ENCODE measurements at places on chromosomes 1 and 21.

DNA sequence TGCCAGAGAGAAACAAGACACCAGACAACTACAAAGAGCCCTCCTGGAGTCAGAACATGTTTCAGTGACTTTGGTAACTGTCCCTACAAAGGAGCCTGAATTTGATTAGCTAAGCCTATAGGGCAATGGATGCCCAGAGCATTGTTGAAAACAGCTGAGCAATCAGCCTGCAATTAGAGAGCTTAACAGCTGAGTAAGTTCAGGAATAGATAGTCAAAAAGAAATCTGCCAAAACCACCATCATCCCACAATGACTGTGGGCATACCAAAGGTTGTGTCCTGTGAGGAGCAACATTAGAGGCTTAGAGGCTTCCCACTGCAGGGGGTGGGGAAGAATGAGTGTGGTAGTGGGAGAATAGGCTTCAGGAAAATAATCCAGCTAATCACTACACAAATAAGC, 32.1 kb downstream of the SH3BP5L start:
- DNase-seq = no peak

DNA sequence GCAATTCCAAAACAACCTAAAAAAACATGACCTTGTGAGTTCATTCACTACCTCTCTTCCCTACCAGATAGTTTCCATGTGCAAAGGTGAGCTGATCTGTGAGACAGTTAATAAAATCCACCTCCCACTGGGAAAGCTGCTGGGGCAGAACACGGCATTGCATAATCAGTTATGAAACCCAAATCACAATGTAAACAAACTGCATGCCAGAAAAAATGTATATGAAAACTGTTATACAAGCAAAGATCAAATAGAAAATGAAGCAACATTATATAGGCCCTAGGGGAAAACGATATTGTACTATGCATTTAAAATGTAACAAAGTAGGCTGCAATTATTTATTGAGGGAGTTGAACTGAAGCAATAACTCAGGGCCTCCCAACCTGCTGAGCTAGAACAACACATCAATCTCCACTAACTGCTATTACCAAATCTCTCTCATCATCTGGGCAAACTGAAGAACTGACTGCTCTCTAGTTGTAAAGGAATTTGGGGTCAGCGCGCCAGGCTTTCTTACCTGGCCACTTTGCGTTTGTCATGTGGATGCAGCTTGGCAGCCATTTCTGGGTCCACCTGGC, 31.0 kb downstream of the TRIT1 start:
- DNase-seq = peak; percentile 36

DNA sequence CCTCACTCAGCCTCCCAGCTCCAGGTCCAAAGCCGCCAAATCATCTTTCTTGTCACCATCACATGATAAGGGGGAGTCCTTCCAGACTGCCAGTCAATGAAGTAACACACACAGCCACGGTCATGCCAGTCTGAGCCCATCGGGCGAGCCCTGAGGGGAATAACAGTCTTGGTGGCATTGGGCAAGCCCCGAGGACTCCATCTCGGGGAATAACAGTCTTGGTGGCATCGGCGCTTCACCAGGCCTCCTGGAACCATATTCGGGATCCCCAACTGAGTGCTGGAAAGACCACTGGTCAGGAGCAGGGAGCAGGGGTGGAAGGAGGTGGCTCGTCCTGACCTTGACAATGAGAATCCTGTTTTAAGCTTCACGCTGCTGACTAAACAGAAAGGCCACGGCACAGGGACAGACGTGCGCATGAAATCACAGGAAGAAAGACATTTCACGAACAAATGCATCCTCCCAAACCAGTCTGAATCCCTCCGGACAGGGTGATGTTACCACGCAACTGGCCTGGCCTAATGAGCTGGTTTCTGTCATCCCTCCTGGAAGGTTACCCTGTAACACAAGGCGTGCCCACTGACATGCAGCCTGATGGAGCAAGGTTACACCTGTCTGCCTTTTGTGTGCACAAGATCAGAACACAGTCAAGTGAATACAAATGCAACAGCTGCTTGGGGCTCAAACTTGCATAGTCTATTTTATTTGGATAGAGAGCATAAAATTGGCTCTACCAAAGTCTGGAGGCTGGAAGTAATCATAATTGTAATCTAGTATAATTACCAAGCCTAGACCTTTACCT, 517.4 kb downstream of the KIF26B start:
- DNase-seq = no peak

DNA sequence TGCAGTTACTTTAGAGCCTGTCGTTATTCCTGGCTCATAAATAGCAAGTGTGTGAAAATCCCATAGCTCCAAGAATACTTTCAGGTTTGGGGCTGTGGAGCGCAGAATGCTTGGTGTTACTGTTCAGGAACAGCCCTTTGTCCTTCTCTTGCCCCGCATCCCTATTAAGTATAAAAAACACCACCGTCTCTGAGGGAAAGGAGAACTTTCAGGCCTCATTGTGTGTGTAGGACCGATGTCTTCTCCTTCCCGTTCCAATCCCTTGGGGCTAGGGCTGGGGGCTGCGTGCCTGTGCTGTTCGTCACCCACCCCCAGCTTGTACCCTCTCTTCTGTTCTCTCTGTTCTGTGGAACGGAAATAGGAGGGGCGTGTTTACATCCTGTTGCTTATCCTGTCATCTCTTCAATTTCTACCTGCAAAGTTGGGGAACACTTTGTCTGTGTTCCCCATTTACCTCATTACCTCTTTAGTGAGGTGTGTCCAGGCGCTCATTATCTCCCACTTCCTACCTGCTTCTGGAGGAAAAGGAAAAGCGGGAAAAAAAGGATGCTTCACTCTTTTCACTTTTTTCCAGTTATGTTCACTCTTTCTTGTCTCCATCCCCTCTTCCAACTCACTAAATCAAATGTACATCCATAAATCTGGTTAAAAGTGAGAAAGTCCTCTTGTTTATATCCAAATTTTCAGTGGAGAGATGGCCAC, 788 bp upstream of the TXNIP start:
- DNase-seq = no peak

DNA sequence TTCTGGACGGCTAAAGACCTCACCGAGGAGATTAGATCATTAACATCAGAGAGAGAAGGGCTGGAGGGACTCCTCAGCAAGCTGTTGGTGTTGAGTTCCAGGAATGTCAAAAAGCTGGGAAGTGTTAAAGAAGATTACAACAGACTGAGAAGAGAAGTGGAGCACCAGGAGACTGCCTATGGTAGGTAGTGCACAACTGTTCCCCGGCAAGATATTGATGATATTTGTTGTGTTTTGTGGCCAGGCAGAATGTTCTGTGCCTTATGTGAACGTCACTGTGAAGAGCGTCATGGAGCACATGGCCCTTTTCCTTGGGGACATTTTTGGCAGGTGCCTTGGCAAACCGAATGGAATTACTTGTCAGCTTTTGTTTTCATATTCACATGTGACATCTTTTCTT, 191.7 kb downstream of the DISC1 start:
- no peak for DNase-seq

GRCh38 chr1:3403011-3403345, 51.5 kb upstream of the ARHGEF16 start:
- no peak for DNase-seq

DNA sequence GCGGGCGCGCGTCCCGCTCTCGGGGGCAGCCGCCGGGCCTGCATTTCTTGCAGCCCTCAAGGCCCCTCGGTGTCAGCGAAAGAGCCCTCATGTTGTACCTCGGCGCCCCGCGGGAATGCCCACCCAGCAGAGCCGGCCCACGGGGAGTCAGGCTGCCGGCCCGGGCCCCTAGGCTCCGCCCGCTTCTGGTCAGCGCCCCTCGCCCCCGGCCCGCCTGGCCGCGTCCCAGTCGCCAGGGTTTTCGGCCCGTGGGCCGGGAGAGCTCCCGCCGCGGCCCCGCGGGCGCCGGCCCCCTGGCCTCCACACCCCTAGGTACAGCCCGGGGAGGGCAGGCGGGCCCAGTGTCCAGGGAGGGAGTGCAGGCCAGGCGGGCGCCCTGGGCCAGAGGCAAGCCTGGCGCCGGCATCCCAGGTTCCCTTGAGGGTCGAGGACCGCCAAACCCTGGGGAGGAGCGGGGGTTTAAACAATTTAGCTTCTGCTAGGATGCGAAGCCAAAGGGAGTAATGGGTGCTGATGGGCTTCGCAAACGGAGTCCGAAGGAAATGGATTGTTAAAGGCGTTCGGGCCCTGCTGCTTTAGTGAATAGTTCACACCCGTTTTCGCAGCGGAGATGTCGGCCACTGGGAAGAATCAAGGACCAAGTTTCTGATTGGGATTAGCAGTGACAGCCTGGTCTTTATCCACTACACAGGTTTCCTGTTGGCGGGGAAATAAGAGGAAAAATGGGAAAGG, 486 bp upstream of the KCNA3 start:
- DNase-seq = no peak

DNA sequence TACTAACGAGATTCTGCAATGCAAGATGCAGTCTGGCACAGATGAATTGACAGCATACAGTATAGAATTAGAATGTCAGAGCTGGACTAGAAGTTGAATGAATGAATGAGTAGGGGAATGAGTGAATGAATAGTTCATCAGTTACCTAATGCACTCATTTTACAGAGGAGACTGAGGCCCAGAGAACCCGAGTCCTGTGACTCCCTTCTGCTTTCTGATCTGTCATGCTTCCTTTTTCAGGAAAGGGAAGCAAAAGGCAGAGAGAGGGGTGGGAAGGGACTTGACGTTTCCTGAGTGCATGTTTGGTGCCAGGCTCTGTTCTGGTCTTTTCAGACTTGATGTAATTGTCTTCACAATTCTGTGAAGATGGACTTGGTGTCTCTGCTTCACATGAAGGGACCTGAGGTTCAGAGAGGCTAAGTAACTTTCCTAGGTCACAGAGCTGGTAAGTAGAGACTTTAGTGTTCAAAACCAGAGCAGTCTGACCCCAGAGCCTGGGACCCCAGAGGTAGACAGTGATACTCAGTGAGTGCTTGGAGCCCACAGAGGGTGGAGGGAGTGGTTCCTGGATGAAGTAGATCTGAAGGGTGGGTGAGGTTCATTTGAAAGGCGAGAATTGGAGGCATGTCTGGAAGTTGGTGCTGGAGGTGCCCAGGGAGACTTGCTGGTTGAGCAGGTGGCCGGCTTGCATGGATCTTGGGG, 8.0 kb upstream of the MEX3A start:
- no peak for DNase-seq

DNA sequence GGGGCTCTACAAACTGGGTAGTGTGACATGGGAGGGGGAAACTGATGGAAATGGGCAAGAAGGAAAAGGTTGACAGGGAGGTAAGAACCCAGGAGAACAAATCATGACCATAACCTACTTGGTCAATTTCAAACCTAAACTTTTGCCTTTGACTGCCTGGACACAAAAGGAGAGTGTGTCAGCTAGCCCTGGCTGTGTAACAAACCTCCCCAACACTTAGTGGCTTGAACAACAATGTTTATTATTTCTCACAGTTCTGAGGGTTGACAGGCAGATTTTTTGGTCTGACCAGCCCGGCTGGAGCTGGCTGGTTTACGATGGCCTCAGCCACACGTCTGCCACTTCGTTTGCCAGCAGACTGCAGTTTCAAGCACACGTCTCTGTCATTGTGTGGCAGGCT, 92.5 kb downstream of the WDR4 start:
- no peak for DNase-seq

DNA sequence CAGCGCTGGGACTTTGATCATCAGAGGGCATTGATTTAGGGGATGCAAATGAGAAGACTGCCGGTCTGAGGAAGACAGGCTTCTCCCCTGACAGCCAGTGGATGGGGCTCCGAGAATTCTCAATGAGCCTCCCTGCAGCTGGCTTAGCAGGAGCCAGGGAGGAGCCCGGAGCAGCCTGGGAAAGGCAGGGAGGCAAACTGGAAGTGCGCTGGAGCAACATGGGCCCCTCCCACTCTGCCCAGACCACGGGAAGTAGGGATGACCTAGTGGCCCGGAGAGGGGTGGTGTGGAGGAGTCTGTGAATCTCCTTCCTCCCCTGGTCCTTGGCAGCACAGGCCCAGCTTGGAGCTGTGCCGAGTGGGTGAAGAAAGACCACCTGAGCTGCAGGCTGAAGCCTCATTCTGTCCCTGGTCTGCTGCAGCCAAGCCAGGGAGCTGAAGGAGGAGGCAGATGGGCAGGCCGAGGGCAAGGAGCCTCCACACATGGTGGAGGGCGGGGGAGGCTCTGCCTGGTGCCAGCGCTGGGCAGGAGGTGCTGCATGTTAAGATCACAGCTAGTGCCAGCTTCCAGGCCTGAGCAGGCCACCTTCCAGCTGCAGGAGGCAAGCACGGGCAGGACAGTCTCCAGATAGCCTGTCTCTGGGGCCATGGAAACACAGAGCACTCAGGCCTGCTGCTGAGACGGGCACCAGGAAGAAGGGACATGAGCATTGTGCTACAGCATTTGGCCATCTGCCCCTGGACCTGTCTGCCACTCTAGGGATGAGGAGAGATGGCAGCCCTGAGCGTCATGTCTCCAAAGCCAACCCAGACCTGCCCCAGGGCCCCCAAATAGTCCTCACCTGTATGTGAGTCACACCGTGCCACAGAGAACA, 12.2 kb upstream of the CLSTN1 start:
- DNase-seq = no peak

DNA sequence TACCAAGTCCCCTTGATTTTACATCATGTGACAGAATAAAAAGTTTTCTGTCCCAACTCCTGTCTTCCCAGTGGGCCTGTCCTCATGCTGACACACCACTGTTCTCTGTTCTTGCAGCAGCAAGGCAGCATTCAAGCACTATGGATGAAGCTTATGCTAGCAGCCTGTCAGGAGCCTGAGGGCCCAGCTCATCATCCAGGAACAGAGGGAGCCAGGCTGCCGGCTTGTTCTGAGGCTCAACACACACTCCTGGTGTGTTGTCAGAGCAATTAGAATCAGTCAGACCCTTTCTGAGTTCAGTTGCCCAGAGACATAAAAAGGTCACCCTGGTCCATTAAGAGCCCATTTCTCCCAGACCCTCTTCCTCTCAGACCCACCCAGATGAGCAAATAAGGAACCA, 282.9 kb downstream of the SEC16B start:
- no peak for DNase-seq

DNA sequence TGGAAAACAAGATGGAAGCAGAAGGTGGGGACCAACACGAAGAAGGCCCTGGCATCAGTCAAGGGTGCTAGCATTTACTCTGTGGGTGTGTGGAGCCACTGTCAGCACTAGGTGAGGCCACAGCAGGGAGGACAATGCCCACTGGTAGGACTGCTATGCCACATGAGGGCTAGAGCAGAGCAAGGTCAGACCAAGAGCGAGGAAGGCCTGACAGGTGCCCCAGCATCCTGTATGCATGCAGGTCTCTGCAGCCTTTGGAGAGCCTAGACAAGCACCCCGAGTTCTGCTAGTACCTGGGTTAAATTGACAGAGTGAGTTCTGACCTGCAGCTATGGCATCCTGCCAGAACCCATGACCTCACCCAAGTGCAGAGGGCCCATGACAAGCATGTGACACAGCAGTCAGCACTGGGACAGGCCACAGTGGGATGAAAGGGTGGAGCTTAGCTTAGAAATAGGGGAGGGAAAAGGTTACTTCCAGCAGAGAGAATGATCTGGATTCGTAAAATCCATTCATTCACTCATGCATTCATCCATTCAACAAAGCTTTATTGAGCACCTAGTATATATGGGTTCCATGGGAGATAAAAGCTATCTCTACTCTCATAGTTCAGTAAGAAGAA, 9.0 kb upstream of the CSF1 start:
- DNase-seq = no peak
